ENCODE measurements at places on chromosomes 13 and 19. TPM values are rescaled to one million over a fixed set of nuclear protein-coding genes. Genes with fewer than 3 reads are reported as not detected.
A peak's percentile ranks its signal among the peaks of the same experiment; 100 is the strongest.

Gene SLC7A9
- 0.27 TPM for total RNA-seq

Gene FGF14
- total RNA-seq = 0.80 TPM

- 0 out of 2 replicates have a peak, but pooled peaks cover 3% of the 10 kb centered on the region for H3K4me1 ChIP-seq
- H3K27ac ChIP-seq = no peak overlapping the region
- no peak overlapping the region for H3K4me3 ChIP-seq
- H3K27me3 ChIP-seq = no peaks in the 10 kb centered on the region
- DNase-seq = no peak
These were observed 42.3 kb upstream of the GJB6 start for GRCh38 chr13:20274466-20274865.

- H3K4me1 ChIP-seq = peaks cover 10% of the 10 kb centered on the region
- peaks cover 7% of the 10 kb centered on the region for H3K27me3 ChIP-seq
- no peak overlapping the region for H3K4me3 ChIP-seq
- peak; percentile 78 for DNase-seq
These were observed 29.8 kb downstream of the CERS1 start for GRCh38 chr19:18865973-18866799.

Gene TMEM259
- total RNA-seq = 202 TPM

Gene ABCA7
- 45.0 TPM for total RNA-seq

GRCh38 chr13:101115762-101116171, 300.5 kb downstream of the NALCN start:
- H3K27ac ChIP-seq = peak overlapping the region; percentile 80
- peak overlapping the region; percentile 6 for H3K4me3 ChIP-seq

DNA sequence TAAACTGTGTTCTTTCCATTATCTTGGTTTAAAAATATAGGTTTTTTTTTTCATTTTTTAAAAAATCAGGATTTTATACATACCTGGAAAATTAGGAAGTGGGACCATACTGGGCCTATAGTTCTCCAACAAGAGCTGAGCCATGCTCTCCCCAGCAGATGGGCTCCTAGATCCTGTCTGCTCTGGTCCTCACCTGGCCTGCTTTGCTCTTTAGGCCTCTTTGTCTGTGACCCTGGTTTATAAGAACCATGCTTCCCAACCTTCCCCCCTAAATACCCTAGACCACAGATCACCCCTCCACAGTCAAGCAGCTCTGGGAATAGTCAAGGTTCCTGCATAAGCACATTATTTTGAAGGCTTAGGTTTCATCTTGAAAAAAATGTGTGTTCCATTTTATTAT, 185.0 kb upstream of the TSHZ3 start:
- H3K36me3 ChIP-seq = peaks cover 7% of the 10 kb centered on the region
- peaks cover 9% of the 10 kb centered on the region for H3K4me1 ChIP-seq
- DNase-seq = no peak
- H3K27me3 ChIP-seq = no peaks in the 10 kb centered on the region
- H3K4me3 ChIP-seq = no peak overlapping the region

DNA sequence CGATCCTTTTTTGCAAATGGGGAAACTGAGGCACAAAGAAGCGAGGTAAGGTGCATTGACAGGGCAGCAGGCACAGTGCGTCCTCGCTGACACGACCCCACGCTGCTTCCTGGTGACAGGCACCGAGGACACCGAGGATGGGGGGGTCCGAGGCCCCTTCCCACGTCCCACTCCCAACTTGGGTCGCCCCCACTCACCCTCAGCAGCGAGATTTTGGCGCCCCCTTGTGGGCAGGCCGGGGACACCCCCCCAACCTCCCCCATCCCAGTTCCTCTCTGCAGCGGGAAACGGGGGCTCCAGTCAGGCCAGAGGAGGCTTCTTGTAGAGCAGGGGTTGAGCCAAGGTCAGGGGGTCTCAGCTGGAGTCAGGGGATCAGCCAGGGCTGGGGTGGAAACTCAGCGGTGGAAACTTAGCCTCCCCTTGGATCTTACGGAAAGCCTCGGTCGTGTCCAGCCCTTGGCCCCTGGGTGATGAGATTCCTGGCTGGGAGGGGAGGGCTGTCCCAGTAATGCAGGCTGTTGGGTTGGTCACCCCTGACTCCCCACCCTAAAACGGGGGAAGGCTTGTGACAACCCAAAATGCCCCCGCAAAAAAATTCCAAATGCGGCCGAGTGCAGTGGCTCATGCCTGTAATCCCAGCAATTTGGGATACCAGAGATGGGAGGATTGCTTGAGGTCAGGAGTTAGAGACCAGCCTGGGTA, 8.2 kb downstream of the SMIM24 start:
- peaks cover 5% of the 10 kb centered on the region for H3K36me3 ChIP-seq
- peak; percentile 68 for DNase-seq
- no peaks in the 10 kb centered on the region for H3K4me1 ChIP-seq
- H3K27ac ChIP-seq = no peak overlapping the region
- H3K4me3 ChIP-seq = no peak overlapping the region

DNA sequence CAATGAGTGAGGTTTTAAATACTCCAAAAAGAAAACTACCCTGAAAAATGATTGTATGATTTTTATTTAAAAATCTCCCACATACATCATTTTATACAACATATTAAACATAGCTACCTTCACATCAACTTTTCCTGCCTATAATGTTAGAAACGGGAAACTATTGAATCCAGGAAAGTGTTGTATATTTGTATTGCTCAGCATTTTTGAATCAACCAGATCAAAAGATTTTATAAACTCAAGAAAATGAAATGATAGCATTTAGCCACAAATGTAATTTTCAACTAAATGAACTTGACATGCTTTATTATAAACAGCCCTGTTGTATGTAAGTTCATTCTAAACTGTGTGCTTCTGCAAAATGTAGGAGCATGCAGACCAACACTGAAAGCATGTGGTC, 124.6 kb upstream of the SLC10A2 start:
- H3K27me3 ChIP-seq = no peaks in the 10 kb centered on the region
- no peak overlapping the region for H3K27ac ChIP-seq
- no peaks in the 10 kb centered on the region for H3K36me3 ChIP-seq
- H3K4me1 ChIP-seq = peaks cover 18% of the 10 kb centered on the region
- no peak for DNase-seq

All from WTC11 (cell line).